Activated naive CD4-positive, alpha-beta T cell treated with anti-CD3 and anti-CD28 coated beads, Interleukin-2, amount 50 U/mL, for 16 hours (primary cell): ENCODE measurements at places on chromosomes 2 and 18.

GRCh38 chr2:209579230-209579749 lies 155.4 kb downstream of the MAP2 start:
- DNase-seq, result no peak

- no peak for DNase-seq
Measured at GRCh38 chr18:13246591-13246990, 28.0 kb downstream of the LDLRAD4 start.

- no peak for DNase-seq
Measured at GRCh38 chr2:66981074-66981473, 416.1 kb upstream of the ETAA1 start.

DNA sequence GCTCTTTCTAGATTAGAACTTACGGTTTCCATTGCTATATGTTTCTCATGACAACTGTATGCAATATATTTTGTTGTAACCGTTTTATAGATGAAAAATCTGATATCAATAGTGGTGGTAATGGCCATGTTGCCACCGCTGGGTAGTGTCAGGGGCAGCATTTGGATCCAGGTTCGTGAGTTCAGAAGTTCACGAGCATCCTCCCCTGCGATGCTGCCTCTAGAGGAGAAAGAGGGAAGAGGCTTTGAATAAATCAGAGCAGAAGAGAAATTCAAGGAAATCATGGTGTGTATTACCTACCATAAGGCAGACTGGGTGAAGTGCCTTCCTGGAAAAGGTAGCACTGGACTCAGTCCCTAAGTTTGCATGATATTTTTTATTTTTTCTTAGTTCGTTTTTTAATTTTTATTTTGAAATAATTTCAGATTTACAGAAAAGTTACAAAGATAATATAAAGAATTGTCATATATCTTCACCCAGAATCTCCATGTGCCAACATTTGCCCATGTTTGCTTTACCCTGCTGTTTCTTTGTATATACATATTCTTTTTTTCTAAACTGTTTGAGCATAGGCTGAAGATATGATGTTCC lies 3.3 kb upstream of the ZBTB7C start:
- peak; percentile 16 for DNase-seq

- no peak for DNase-seq
Measured at GRCh38 chr2:218397820-218398436, 1.7 kb upstream of the CTDSP1 start.

GRCh38 chr18:63311118-63312018 lies 8.2 kb downstream of the BCL2 start:
- DNase-seq, result no peak
